ENCODE measurements at places on chromosomes 5 and 9. TPM values are rescaled to one million over a fixed set of nuclear protein-coding genes. Genes with fewer than 3 reads are reported as not detected.

DNA sequence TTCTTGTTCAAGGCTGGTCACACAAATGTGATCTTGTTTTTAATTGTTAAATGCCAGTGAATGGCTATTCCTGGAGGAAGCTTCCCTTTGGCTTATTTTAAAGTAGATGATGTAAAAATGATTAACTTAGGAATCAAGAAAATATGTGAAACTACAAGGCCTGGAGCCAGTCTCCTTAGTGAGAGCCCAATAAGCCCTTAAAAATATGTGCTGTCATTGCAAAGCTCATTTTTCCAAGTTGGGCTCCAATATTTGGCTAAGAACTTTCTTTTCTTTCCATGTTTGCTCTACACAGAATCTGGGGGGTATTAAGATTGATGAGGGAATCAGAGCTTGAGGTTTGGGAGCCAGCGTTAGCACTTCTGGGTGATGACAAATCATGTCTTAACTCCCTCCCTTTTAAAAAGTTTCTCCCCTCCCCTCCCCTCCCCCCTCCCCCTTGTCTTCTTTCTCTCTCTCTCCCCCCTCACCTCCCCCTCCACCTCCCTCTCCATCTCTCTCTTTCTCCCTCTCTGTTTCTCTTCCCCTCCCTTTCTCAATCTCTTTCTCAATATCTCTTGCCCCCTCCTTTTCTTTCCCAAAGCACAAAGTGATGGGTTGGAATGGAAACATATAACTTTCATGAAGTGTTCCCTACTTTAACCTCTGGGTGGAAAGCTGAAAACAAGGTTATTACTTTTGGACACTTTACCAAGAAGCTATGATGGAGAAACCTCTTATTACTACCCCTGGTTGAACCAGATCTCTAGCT, 86.0 kb downstream of the FBXL7 start:
- no peak for DNase-seq

GRCh38 chr5:38650946-38651345, 94.5 kb upstream of the LIFR start:
- DNase-seq = no peak

GRCh38 chr9:71108937-71109336, 12.5 kb downstream of the TRPM3 start:
- DNase-seq = no peak

GRCh38 chr5:162948677-162949076, 488.7 kb upstream of the CCNG1 start:
- DNase-seq = no peak

PCDHA1 gene
- not detected for total RNA-seq

- no peak for DNase-seq
These were observed 1365.5 kb upstream of the CDH9 start for GRCh38 chr5:28403846-28404245.

DNA sequence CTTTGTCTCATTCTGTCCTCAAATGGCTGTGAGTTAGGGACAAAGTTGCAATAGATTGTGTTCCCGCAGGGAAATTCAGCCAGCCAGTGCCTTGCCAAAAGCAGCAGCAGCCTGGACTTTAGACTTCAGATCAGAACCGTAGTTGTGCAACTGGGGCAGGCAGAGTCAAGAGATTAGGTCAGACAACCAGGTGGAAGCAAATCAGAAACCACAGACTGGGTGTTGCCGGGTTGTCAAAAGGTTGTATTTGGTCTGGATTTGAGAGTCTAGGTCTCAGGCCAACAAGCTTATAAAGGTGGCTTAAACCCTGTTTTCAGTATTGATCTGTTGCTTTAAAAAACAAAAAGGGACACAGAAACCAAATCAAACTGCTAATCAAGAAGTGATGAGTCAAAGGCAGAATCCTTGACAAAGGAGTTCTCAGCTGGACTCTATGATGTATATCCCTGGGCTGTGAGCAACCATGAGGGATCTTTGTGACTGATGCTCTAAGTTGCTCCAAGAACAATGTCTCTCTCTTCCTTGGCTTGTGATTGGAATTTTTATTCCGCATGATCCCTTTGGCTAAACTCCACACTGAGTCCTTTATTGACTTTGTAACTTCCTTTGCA, 20.9 kb downstream of the RFK start:
- DNase-seq = no peak

DNA sequence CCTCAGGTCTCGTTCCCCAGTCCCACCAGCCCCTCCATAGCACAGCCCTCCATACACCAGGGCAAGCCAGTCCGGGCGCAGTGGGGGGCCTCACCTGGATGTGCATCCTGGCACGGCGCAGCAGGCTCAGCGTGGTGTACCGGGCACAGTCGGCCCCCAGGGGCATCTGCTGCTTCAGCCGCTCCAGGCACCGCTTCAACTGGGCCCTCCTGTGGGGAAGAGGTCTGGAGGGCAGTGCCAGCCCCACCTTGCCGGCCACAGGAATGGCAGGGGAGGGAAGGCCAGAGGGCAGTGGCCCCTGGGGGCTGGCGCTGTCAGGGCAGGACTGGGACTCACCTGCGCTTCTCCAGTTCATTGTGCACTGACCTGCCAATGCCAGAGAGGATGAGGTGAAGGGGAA, 1.4 kb downstream of the MXD3 start:
- peak; percentile 10 for DNase-seq

GRCh38 chr9:113978725-113979342, 99.3 kb downstream of the AMBP start:
- DNase-seq = no peak

TMEM174 gene
- not detected for total RNA-seq

GRCh38 chr5:37189355-37189754, 59.8 kb downstream of the CPLANE1 start:
- no peak for DNase-seq

DNA sequence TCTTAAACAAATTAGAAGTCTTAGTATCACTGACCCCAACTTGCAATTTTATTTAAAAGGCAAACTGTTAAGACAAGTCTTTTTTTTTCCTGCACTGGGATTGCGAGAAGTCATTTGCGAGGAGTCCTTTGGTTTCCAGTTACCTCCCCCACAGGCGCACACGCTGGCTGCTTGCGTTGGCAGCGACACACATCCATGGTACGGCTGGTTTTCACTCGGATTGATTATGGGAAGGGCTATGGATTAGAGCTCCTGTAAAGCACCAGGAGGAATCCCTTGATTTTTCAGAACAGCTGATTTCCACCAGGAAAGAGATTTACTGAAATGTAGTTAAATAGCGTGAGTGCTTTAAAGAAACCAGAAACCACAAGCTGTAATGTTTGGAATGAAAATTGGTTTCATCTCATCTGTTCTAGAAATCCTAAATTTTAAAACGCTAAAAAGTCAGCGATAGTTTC, 737 bp downstream of the SLC1A3 start:
- no peak for DNase-seq

IL4 gene
- 6.8 TPM for total RNA-seq

PTCD2 gene
- total RNA-seq = 12.1 TPM

DNA sequence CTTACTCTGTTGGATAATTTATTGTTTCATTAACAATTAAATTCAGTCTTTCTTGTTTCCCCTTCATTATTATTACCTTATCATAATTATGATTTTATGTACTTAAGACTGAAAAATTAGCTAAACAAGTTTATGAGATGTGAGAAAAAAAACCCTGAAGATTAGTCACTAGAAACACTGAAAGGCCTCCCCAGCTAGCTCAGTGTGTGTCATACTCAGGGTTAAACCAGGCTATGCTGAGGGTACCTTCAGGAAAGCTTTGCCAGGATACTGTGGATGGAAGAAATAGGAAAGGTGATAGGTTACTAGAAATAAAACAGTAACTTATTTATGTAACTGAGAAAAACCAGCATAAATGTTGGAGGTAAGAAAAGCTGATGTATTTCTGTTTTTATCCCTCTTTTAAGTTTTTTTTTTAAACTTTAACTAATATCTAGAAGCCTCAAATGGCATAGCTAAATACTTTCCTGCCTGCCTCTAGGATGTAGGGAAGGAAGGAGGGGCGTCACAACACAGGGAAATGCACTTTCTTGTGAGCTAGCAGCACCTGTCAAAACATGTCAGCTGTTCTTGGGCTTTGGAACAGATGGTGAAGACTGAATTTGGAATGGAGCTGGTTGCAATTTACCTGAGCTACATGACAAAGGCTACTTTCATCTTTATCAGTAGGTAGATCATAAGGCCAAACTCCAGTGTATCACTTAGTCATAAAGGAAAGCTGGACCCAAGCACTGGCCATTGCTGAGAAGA, 24.2 kb downstream of the NMRK1 start:
- DNase-seq = no peak

Measured in activated CD4-positive, alpha-beta memory T cell treated with anti-CD3 and anti-CD28 coated beads for 36 hours (primary cell).